Right ventricle myocardium superior (tissue), 1 donor: ENCODE measurements at places on chromosomes 1 and 21. TPM values are rescaled to one million over a fixed set of nuclear protein-coding genes. Genes with fewer than 3 reads are reported as not detected.

DNA sequence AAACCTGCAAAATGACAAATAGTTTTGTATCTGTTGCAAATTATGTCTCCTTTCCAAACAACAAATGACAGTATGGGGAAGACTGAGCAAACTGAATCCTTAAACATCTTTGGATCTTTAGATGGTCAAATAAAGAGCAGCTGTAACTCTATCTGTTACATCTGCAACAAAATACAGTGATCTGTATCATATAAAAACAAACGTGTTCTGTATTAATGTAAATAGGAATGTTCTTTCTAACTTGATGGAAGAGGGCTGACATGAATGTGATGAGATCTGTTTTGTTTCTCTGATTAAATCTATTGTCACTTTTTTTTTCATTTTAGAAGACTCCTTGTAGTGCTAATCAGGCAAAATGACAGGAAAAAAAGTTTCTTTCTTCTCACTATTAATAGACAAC lies 159.5 kb downstream of the GPATCH2 start:
- no peak for DNase-seq

GRCh38 chr1:53343831-53344668 lies 16.2 kb upstream of the LRP8 start:
- no peak for DNase-seq

GRCh38 chr1:5595531-5596170 lies 396.6 kb downstream of the NPHP4 start:
- DNase-seq: no peak

DNA sequence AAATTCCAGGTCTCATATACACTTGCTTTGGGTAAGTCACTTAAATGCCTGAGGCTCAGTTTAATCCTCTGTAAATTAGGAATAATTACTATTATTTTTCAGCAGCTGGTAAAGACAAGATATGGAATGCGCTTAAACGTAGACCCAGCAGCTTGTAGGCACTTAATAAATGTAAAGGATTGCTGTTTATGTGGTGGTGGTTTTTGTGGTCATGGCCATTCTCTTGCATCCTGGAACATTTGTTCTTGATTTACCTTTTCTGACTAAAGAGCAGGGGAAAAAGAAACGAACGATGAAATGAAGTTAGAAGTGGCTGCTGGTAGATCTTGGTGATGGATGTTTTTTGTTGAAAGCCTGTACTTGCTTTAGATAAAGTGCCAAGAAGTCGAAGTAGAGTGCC lies 195.0 kb upstream of the FOXD3 start:
- no peak for DNase-seq

Gene NLRP3
- 0.56 TPM for total RNA-seq
